ENCODE measurements at places on chromosomes 1 and 21. TPM values are rescaled to one million over a fixed set of nuclear protein-coding genes. Genes with fewer than 3 reads are reported as not detected.

- no peak for DNase-seq
- H3K36me3 ChIP-seq, result no peaks in the 10 kb centered on the region
- no peak overlapping the region for H3K27ac ChIP-seq
- no peaks in the 10 kb centered on the region for H3K4me1 ChIP-seq
Measured at GRCh38 chr1:43232074-43232473, 37.7 kb upstream of the TMEM125 start.

ARTN gene
- total RNA-seq, result not detected

RNF207 gene
- total RNA-seq, result 14.7 TPM

SLC30A7 gene
- 43.4 TPM for total RNA-seq

MORC3 gene
- 30.0 TPM for total RNA-seq

- H3K4me1 ChIP-seq, result peaks cover 68% of the 10 kb centered on the region
- peaks cover 5% of the 10 kb centered on the region for H3K36me3 ChIP-seq
- no peak for DNase-seq
Measured at GRCh38 chr1:35537806-35538205, 19.4 kb downstream of the KIAA0319L start.

DNASE2B gene
- not detected for total RNA-seq

DNA sequence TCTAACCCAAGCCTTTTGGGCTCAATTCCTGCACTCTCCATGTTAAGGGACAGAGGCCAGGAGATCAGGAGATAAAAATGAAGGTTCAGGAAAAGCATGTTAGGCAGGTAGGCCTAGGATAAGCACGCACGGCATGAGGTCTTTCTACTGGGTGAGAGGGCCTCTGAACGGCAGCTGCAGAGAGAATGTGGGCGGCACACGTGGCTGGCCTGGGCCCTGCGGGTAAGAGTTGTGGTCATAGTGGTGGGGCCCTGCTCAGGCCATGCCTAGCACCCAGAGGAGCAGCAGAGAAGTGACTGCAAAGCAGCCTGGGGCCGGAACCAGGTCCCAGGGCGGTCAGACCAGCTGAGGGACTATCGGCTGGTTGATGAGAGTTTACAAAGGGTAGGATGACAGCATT is 7.5 kb upstream of the FOXO6 start:
- H3K4me1 ChIP-seq, result no peaks in the 10 kb centered on the region
- no peaks in the 10 kb centered on the region for H3K36me3 ChIP-seq
- H3K27me3 ChIP-seq, result peaks cover 6% of the 10 kb centered on the region
- no peak overlapping the region for H3K27ac ChIP-seq

NEGR1 gene
- not detected for total RNA-seq

PLEKHA6 gene
- 0.52 TPM for total RNA-seq

KANK4 gene
- not detected for total RNA-seq

CELSR2 gene
- total RNA-seq, result 1.0 TPM

- H3K27ac ChIP-seq, result no peak overlapping the region
- DNase-seq, result no peak
- no peaks in the 10 kb centered on the region for H3K36me3 ChIP-seq
Measured at GRCh38 chr1:41735631-41736260, 183.0 kb downstream of the HIVEP3 start.

C4BPA gene
- not detected for total RNA-seq

DNA sequence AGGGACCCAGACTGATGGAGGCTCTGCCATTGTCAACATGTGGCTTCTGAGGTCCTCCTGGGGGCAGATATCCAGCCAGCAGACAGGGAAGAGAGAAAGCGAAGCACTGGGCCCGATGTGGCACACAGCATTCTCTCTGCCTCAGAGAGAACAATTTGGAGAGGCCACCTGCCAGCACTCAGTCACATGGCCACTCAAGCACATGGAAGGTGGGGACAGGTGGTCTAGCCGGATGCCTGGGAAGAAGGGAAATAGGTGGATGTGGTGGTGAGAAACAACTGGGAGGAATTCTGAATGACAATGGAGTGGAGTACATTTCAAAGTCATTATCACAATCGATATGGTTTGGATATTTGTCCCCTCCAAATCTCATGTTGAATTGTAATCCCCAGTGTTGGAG is 109.0 kb downstream of the UBE2U start:
- DNase-seq, result no peak
- H3K27me3 ChIP-seq, result no peaks in the 10 kb centered on the region
- no peak overlapping the region for H3K27ac ChIP-seq

DNA sequence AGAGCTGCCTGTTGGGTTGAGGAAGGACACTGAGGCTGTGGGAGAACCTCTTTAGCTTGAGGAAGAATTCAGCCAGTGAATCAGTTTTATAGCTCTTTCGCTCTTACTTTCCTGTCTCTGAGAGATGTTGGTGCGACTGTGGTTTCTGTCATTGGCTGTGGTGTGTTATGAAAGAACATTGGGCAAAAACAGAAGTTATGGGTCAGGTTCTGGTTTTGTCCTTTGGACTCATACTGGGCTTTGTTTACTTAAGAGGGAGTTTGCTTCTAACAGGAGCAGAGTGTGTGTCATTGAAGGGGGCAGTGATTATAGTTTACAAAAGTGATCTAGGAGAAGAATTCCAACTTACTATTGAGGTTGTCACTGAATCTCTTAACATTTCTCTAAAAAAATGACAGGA is 97.0 kb downstream of the TLR5 start:
- no peak overlapping the region for H3K27ac ChIP-seq
- no peaks in the 10 kb centered on the region for H3K36me3 ChIP-seq
- H3K27me3 ChIP-seq, result peaks cover 9% of the 10 kb centered on the region
- no peak for DNase-seq

PAPPA2 gene
- total RNA-seq, result 0.44 TPM

DNA sequence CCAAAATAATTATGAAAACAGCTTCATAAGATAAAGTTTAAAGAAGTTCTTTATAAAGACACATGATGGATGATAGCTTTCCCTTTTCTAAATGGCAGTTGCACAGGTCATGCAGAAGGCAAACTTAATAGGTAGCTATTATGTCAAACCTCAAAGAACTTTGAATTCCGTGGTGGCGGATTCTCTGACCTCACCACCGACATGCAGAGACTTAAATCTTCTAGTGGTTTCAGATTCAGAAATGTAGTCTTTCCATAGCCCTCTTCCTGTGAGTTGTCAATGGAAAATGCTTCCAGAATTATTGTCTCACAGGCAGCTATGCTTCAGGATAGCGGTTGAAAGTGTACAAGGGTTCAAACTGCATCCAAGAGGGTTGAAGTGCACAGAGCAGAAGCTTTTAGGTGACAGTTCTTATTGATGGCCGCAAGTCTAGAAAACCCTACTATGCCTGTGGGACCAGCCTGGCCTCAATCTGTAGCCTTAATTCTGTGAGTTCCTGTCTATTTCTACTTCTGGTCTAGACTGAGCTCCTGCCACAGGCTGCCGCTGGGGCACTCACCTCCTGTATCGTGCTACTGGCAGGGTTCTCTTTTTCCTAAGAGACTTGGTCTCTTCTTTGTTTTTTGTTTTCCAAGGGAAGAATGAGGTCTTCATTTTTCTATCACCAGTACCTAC is 117.0 kb upstream of the ERRFI1 start:
- H3K27ac ChIP-seq, result no peak overlapping the region
- no peak overlapping the region for H3K4me3 ChIP-seq
- H3K4me1 ChIP-seq, result peaks cover 14% of the 10 kb centered on the region
- H3K36me3 ChIP-seq, result no peaks in the 10 kb centered on the region

- H3K27me3 ChIP-seq, result peaks cover 2% of the 10 kb centered on the region
- H3K27ac ChIP-seq, result no peak overlapping the region
- peaks cover 19% of the 10 kb centered on the region for H3K4me1 ChIP-seq
- DNase-seq, result no peak
- no peak overlapping the region for H3K4me3 ChIP-seq
- H3K36me3 ChIP-seq, result no peaks in the 10 kb centered on the region
Measured at GRCh38 chr1:67676287-67676686, 8.7 kb upstream of the GADD45A start.

GRCh38 chr21:43909741-43910400 is 44.8 kb downstream of the AGPAT3 start:
- H3K27me3 ChIP-seq, result no peaks in the 10 kb centered on the region
- peaks cover 22% of the 10 kb centered on the region for H3K4me1 ChIP-seq
- no peak overlapping the region for H3K27ac ChIP-seq
- peaks cover 26% of the 10 kb centered on the region for H3K36me3 ChIP-seq
- no peak overlapping the region for H3K4me3 ChIP-seq

RIPPLY3 gene
- total RNA-seq, result 0.27 TPM

GRCh38 chr1:174875306-174875705 is 124.4 kb upstream of the CACYBP start:
- no peaks in the 10 kb centered on the region for H3K36me3 ChIP-seq
- DNase-seq, result peak; percentile 25
- peaks cover 27% of the 10 kb centered on the region for H3K4me1 ChIP-seq

DNA sequence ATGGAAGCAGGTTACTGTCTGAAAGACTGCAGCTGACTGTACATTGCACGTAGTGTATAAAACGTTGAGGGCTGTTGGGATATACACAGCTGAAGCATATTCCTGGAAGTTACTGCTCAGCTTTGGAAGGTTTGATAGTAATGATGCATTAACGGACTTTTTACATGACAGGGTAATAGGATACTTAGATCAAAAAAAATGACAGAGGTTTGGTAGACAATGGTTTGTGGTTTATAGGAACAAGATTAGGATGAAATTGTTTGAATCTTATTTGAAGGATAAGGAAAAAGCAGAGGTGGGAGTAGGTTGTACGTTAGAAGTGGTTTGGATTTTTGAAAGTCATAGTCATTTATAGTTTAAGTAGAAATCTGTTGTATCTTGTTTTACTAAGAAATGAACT is 33.0 kb downstream of the ADGRL2 start:
- H3K27ac ChIP-seq, result no peak overlapping the region
- H3K36me3 ChIP-seq, result no peaks in the 10 kb centered on the region
- DNase-seq, result no peak
- H3K4me1 ChIP-seq, result no peaks in the 10 kb centered on the region

DNA sequence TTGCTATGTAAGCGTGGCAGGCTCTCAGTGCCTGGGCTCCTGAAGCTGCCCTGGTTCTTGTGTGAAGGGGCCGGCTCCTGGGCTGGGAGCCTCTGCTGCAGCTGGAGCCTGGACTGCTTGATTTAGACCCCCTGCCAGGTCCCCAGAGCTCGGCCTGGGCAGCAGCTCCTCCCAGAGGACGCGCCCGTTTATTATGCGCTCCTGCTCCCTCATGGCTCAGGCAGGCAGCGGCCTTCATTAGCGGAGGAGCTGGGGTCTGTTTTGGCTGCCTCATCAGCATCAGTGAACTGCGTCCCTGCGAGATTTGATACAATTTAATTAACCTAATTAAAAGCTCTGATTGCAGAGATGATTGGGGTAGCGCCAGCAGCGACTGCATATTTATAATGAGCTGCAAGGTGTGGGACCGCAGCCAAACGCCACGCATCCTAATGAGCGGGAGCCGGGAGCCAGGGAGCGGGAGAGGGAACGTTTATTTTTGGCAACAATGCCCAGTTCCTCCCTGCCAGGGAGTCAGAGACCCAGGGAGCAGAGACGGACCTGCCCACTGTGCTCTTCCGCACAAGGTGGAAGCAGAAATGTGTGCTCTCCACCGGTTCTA is 16.6 kb downstream of the UTP11 start:
- DNase-seq, result no peak
- H3K4me1 ChIP-seq, result peaks cover 51% of the 10 kb centered on the region
- H3K36me3 ChIP-seq, result peaks cover 12% of the 10 kb centered on the region
- H3K27ac ChIP-seq, result peak overlapping the region; percentile 89
- no peak overlapping the region for H3K4me3 ChIP-seq

DNA sequence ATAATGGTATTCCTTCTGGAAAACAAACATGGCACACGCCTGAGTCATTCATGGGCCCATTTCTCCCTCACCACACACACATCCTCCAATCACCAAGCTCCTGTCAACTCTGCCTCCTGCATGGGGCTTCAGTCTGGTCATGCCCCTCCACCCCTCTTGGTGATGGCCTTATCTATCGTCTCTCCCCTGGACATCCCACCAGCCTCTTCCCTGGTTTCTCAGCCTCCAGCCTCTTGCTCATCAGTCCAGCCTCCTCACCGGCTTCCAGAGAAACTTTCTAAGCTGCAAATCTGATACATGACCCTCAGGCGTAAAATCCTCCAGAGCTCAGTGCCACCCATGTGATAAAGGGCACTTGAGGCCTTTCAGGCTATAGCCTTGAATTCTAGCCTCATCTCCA is 243.9 kb downstream of the FOXD2 start:
- H3K36me3 ChIP-seq, result no peaks in the 10 kb centered on the region
- H3K27ac ChIP-seq, result no peak overlapping the region
- H3K4me3 ChIP-seq, result no peak overlapping the region
- no peak for DNase-seq

- DNase-seq, result no peak
- H3K36me3 ChIP-seq, result no peaks in the 10 kb centered on the region
- H3K27ac ChIP-seq, result no peak overlapping the region
Measured at GRCh38 chr21:38622827-38623209, 124.5 kb upstream of the ERG start.

LMOD1 gene
- total RNA-seq, result not detected

DNA sequence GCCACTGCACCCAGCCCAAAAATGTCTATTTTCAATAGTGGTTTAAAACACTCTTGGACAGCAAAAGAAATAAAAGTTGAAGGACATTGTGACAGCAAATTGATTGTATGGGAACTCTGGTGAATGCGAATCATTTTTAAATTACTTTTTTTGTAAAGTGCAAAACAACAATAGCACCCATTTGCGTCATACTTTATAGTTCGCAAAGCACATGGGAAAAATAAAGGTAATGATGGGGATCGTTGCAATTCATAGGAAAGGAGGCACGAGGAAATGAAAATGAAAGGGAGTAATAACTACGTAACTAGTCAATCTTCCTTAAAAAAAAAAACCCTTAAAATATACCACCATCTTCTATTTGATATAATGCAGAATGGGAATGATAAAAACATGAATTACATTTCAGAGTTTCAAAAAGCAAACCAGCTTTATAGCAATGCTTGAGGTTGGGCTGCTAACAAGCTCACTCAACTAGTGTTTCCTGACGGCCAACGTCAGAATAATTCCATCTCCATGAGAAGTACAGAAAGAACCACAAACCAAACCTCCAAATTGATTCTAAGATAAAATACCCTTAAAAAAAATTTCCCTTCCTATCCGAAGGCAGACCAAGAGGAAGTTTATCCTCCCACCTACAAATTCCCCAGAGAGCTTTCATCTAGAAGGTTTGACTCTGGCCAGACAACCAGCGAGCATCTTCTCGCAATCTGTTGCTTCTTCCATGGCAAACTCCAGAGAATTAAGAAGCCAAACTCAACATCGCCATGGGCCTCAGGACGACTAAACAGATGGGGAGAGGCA is at the start of gene EDARADD:
TSS of gene EDARADD (plus strand) at position 606 of the 801 bp plus-strand sequence. CDS start at position 765, 159 bp downstream.
- H3K4me3 ChIP-seq, result peak within 1 kb of the TSS; percentile 82
- H3K27ac ChIP-seq, result peak within 1 kb of the TSS; percentile 86
- H3K4me1 ChIP-seq, result peaks cover 28% of the 10 kb centered on the region
- H3K27me3 ChIP-seq, result peaks cover 23% of the 10 kb centered on the region
- no peak for DNase-seq
- H3K36me3 ChIP-seq, result no peaks in the 10 kb centered on the region

GRCh38 chr1:3640121-3640837 is 9.6 kb downstream of the WRAP73 start:
- no peak overlapping the region for H3K27ac ChIP-seq
- H3K4me1 ChIP-seq, result no peaks in the 10 kb centered on the region
- H3K36me3 ChIP-seq, result peaks cover 30% of the 10 kb centered on the region
- H3K4me3 ChIP-seq, result no peak overlapping the region
- DNase-seq, result no peak

- no peaks in the 10 kb centered on the region for H3K4me1 ChIP-seq
- H3K27ac ChIP-seq, result no peak overlapping the region
- no peak for DNase-seq
- no peaks in the 10 kb centered on the region for H3K36me3 ChIP-seq
- no peak overlapping the region for H3K4me3 ChIP-seq
Measured at GRCh38 chr1:211484755-211485479, 7.0 kb downstream of the RD3 start.

All from activated CD4-positive, alpha-beta memory T cell treated with anti-CD3 and anti-CD28 coated beads for 36 hours (primary cell).